GM23248 (cell line): ENCODE measurements at places on chromosomes 5 and 9.

DNA sequence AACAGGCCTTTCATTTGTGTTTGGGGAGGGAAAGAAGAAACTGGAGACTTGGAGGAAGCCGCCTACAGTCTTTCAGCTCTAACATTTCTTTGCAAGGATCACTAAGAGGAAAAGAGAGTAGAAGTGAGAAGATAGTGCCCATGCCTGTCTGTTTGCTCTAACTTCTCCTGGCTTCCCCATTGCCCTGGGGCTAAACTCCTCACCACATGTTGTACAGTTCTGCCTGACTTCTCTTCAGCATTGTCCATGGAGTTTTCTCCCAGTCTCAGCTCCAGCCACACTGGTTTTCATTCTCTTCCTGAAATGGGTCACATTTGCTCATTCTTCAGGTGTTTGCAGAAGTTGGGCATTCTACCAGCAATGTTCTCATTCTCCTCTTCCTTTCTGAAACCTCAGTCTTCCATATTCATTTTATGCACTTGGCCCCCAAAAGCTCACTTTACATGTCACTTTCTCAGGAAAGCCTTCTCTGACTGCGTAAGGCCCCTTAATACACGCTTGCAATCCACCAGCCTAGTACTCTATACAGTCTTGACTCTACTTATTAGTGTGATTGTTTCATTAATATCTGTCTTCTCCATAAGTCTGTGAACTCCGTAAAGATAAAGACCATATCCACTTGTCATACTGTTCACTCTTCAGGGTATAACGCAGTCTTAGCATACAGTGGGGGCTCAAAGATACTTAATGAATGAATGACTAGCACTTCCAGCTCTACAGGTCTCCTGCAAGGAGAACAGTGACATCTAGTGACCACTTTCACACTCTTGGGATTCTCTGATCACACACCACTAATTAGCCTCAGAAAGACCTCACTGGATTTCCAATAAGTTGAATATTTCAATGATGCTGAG is 40.2 kb upstream of the TRIM32 start:
- H3K27ac ChIP-seq: no peak overlapping the region
- DNase-seq: peak; percentile 70
- H3K4me3 ChIP-seq: no peak overlapping the region
- peaks cover 24% of the 10 kb centered on the region for H3K4me1 ChIP-seq

- no peak for DNase-seq
- H3K4me3 ChIP-seq: no peak overlapping the region
- peaks cover 15% of the 10 kb centered on the region for H3K36me3 ChIP-seq
- peaks cover 13% of the 10 kb centered on the region for H3K4me1 ChIP-seq
Measured at GRCh38 chr5:131463656-131464055, 171.4 kb downstream of the RAPGEF6 start.

GRCh38 chr5:135210286-135211055 is 176.4 kb upstream of the PITX1 start:
- no peak overlapping the region for H3K27ac ChIP-seq
- DNase-seq: no peak
- no peaks in the 10 kb centered on the region for H3K36me3 ChIP-seq
- peaks cover 15% of the 10 kb centered on the region for H3K4me1 ChIP-seq
- no peak overlapping the region for H3K4me3 ChIP-seq

DNA sequence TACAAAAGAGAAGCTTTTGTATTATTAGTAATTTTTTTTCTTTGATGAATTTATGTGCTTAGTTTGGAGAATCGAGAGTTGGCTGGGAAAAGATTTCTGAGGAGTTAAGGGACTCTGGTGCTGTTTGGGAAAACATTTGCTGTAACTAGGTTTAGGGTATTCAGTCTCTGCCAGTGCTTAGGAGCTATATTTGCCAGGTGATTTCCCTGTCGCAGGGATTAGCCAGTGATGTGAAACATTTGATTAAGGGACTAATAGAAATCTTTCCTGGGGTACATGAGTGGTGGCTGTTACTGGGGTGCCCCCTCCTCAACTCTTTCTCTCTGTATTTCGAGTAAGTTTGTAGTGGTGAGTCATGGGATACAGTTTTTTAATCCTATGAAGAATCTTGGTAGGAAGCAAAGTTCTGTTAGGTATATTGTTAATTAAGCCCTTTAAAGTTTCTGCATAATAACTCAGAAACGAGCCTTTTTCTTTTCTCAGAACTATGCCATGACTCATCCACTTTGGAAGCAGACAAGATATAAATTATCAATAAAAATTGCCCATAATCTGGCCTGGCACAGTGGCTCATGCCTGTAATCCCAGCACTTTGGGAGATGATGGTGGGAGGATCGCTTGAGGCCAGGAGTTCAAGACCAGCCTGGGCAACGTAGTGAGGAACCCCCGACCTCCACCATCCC is 18.6 kb downstream of the RGMB start:
- peaks cover 74% of the 10 kb centered on the region for H3K4me1 ChIP-seq
- peak; percentile 63 for DNase-seq
- peaks cover 72% of the 10 kb centered on the region for H3K36me3 ChIP-seq
- peak overlapping the region; percentile 62 for H3K27ac ChIP-seq

- peak; percentile 64 for DNase-seq
- no peak overlapping the region for H3K4me3 ChIP-seq
- peaks cover 34% of the 10 kb centered on the region for H3K4me1 ChIP-seq
- H3K27ac ChIP-seq: no peak overlapping the region
- no peaks in the 10 kb centered on the region for H3K36me3 ChIP-seq
- H3K27me3 ChIP-seq: no peaks in the 10 kb centered on the region
Measured at GRCh38 chr5:57366744-57367143, 115.9 kb downstream of the ACTBL2 start.

DNA sequence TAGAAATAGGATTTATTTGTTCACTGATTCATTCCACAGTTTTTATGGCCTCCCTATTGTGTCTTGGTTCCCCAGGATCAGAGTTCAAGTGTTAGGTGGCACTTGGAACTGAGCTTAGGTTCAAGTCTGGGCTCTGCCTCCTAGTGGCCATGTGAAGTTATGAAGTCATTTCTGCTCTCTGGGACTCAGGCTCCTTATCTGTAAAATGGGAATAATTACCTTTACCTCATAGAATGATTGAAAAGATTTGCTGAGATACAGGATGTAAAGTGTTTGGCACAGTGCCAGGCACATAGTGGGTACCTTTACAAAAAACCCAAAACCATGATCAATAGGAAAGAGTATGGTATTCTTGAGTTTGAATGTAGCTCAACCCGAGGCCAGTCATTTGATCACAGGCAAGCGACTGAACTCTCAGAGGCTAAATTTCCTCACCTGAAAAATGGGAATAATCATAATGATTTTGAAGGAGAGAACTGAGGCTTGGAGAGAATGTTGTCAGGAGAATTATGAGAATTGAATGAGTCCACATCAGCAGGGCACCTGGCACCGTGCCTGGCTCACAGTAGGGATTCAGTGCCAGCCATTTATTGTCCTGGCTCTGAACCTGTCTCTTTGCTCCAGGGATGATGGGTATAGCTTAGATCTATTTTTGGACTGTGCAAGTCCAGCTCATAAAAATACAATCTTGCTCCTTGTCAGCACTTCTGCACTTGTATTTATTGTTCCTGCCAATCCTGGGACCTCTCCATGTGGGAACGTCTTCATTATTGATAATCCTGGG is 10.8 kb downstream of the NSG2 start:
- no peak overlapping the region for H3K27ac ChIP-seq
- no peak for DNase-seq
- no peaks in the 10 kb centered on the region for H3K27me3 ChIP-seq
- H3K4me3 ChIP-seq: no peak overlapping the region
- H3K36me3 ChIP-seq: no peaks in the 10 kb centered on the region

- DNase-seq: peak; percentile 80
- H3K27ac ChIP-seq: peak overlapping the region; percentile 5; the same call in 1 of the 2 replicates
- no peaks in the 10 kb centered on the region for H3K27me3 ChIP-seq
Measured at GRCh38 chr9:98806394-98807035, 955 bp upstream of the GALNT12 start.

GRCh38 chr9:89721971-89722530 is 117.2 kb downstream of the GADD45G start:
- no peak overlapping the region for H3K4me3 ChIP-seq
- no peaks in the 10 kb centered on the region for H3K36me3 ChIP-seq
- H3K27me3 ChIP-seq: no peaks in the 10 kb centered on the region

DNA sequence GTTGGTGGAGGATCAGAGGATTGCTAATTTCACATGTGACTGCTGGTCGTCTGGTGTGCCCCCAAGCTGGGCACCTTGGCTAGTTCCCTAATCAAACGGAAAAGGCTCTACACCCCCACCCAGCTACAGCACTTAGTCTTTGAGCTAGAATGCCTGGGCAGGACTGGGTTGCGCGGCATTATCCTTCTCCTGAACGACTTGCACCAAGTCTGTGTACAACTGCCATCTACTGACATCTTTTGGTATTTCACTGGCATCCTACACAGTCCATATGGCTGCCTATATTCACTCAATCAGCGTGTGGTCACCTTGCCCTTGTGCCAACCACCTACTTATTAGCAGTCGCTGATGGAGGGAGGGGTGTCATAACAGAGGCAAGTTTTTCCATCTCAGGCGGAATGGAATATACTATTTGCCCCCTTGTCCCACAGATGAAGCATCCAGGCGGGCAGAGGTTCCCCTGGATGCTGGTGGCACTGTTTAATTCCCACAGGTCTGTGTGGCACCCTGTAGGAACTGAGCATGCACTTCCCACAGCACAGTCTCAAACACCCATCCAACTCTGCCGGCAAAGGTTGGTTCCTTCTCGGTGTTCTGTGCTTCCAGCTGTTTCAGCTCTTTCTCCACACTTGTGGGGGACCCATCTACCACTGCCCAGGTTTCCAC is 150.1 kb downstream of the OSTF1 start:
- H3K27ac ChIP-seq: no peak overlapping the region
- DNase-seq: peak; percentile 67
- H3K36me3 ChIP-seq: no peaks in the 10 kb centered on the region
- no peak overlapping the region for H3K4me3 ChIP-seq
- no peaks in the 10 kb centered on the region for H3K27me3 ChIP-seq

GRCh38 chr9:78707481-78707991 is 410.6 kb downstream of the PSAT1 start:
- no peaks in the 10 kb centered on the region for H3K27me3 ChIP-seq
- DNase-seq: peak; percentile 65
- peak overlapping the region; percentile 77 for H3K27ac ChIP-seq
- H3K36me3 ChIP-seq: no peaks in the 10 kb centered on the region

DNA sequence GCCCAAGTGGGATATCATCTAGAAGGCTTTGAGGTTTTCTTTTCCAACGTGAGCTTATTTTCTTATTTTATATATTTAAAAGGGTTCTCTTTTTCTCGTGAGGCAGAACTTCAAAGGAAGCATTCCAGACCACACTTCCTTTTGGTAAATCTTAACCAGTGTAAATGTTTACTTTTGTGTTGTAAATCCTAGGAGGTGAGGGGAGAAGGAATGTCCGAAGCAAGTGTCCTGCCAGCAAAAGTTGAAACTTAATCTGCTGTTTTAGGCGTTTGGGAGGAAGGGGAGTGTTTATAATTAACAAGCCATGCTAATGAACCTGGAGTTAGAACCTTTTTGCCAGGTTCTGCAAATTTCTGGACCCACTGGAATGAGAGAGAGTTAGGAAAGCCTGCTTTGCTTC is 37.9 kb downstream of the WWC1 start:
- H3K36me3 ChIP-seq: no peaks in the 10 kb centered on the region
- H3K4me3 ChIP-seq: no peak overlapping the region
- peaks cover 27% of the 10 kb centered on the region for H3K4me1 ChIP-seq
- DNase-seq: no peak
- H3K27ac ChIP-seq: no peak overlapping the region

- no peaks in the 10 kb centered on the region for H3K27me3 ChIP-seq
- H3K27ac ChIP-seq: no peak overlapping the region
- H3K36me3 ChIP-seq: no peaks in the 10 kb centered on the region
- no peak for DNase-seq
- H3K4me1 ChIP-seq: no peaks in the 10 kb centered on the region
- no peak overlapping the region for H3K4me3 ChIP-seq
Measured at GRCh38 chr5:141150993-141151325, 1.1 kb downstream of the PCDHB6 start.

DNA sequence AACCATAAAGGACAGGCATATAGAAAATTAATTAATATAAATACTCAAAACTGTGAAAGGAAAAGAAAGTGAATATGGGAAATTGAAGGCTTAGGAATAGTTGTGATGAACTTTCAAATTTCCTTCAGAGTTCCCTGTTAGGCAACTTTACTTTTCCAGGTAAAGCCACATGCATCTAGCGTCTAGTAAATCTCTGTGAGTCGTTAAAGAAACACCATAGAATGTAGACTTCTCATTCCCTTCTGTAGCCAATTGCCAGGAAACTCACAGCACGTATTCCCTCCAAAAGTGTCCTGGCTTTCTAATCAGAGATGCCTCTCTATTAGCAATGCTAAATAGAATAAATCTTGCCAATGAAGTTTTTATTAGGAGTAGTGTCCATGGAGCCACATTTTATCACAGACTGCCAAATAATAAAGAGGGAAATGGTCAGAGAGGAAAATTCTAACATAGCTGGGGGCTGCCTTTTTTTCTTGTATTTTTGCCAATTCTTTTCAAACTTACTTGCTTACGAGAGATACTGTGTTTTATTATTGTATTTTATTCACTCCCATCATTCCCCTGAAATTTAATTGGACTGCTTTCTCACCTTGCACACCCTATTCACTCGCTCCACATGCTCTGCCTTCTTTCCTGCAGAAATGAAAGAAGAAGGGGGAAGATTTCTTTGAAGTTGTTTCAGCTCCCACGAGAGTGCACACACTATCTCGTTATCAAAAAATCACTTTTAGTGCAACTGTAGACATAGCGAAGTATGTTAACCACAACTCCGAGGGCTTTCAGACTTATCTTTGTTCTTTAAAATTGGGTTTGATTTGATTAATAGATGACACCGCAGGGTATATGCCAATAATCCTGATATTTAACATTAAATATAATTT is 439.0 kb downstream of the CSNK1G3 start:
- no peaks in the 10 kb centered on the region for H3K36me3 ChIP-seq
- H3K4me1 ChIP-seq: peaks cover 16% of the 10 kb centered on the region
- H3K27ac ChIP-seq: no peak overlapping the region
- 0 out of 2 replicates have a peak, but pooled peaks cover 2% of the 10 kb centered on the region for H3K27me3 ChIP-seq
- peak; percentile 5 for DNase-seq
- H3K4me3 ChIP-seq: no peak overlapping the region

DNA sequence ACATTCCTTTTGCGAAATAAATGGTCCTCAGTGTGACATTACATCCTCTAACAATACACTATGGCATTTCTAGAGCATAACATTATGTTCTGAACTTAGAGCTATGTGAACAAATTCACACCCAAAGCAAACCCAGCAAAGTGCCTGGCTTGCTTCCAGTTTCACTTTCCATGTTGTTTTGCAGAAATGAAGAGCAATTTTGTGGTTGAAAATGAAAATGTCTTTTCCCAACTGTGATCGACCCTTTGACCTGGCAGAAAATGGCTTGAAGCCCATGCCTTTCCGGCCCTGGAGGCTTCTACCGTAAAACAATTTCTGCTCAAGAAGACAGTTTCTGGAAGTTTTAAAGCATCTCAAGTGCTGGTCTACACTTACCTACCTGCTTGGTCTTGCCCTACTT is 344.7 kb upstream of the RGMB start:
- H3K4me3 ChIP-seq: no peak overlapping the region
- H3K4me1 ChIP-seq: peaks cover 48% of the 10 kb centered on the region
- no peaks in the 10 kb centered on the region for H3K36me3 ChIP-seq
- H3K27ac ChIP-seq: no peak overlapping the region
- peak; percentile 39 for DNase-seq
- H3K27me3 ChIP-seq: no peaks in the 10 kb centered on the region

GRCh38 chr9:110207071-110207641 is 803 bp downstream of the C9orf152 start:
- no peaks in the 10 kb centered on the region for H3K36me3 ChIP-seq
- H3K27me3 ChIP-seq: no peaks in the 10 kb centered on the region; the same call in 1 of the 2 replicates
- H3K27ac ChIP-seq: no peak overlapping the region
- no peak overlapping the region for H3K4me3 ChIP-seq
- H3K4me1 ChIP-seq: no peaks in the 10 kb centered on the region
- DNase-seq: no peak
